ENCODE measurements at places on chromosomes 4 and X.
A peak's percentile ranks its signal among the peaks of the same experiment; 100 is the strongest.

GRCh38 chr4:159483782-159484741 is 381.2 kb downstream of the RAPGEF2 start:
- no peak for DNase-seq

DNA sequence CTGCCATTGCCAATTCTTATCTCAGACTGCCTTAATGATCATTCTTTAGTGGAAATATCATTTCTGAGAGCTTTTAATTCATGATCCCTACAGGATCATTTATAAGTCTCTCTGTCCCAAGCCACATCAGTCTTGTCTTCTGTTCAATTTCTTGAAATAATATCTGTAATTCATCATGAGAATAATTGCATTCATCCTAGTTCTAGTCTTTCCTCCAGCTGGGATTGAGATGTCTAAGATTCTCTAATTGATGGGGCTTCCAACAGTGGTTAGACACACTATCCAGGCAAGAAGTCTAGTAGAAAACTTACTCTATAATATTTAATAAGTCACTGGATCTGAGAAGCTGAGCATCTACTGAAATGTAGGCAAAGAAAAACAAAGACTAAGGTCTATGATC is 854.7 kb upstream of the ADGRL3 start:
- DNase-seq, result no peak

- DNase-seq, result peak; percentile 71
Measured at GRCh38 chr4:165326831-165327210, 648 bp upstream of the MSMO1 start.

DNA sequence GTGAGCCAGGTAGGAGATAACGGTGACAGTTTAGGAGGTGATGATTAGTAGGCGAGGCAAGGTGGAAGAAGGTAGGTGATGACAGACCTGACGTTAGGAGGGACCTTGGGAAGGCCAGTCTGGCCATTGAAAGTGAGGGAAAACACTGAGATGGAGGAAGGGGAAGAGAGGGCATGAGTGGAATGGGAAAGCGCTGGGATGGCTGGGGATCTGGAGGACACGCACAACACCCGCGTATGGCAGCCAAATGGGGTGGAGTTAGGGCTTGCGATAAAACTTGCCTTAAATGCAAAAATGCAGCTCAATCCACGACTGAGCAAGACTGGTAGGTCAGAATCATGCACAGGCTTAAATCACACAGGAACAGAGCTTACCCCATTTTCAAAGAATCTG is 605 bp upstream of the CDKL2 start:
- no peak for DNase-seq

GRCh38 chr4:147368948-147369347 is 111.9 kb upstream of the EDNRA start:
- DNase-seq, result no peak

- DNase-seq, result no peak
Measured at GRCh38 chr4:33551244-33551643, 2693.1 kb downstream of the ARAP2 start.

DNA sequence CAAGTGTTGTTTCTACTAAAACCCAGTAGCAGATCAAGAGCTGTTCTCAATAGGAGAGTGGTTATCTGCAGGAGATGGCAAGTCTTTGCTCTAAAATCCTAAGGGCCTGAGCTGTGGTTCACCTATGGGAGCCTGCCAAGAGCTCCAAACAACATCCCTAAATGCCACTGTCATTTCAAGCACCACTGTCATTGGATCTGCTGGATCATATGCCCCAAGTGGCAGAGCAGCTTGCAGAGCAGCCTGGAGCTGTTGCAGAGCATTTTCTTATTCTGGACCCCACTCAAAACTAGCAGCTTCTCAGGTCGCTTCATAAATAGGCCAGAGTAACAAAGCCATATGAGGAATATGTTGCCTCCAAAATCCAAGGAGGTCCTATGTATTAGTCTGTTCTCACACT is 59.6 kb downstream of the KANTR start:
- DNase-seq, result no peak

DNA sequence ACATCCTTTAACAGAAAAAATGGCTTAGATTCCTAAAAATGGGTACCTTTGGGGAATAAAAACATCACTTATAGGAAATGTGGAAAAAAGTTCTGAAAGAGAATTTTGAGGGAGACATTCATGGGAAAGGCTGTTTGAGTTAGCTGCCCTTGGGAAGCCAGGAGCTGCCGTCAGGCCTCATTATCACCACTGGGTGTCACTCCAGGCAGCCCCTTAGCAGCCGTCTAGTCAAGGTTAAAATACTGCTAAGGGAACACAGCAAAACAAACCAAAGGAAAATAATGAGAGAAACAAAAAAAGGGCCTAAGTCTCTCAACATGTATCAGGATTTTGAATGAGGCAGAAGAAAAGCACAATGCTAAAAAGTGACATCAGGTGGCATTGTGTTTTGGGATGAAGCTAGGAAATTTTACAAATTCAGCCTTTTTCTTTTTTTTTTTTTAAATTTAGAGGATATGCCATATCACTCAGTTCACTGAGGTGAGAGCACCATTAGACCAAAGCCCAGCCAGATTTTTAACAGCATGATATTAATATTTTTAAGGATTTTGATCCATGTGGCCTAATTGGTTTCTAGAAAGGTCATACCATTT is 235.3 kb downstream of the GPAT3 start:
- DNase-seq, result peak; percentile 35

DNA sequence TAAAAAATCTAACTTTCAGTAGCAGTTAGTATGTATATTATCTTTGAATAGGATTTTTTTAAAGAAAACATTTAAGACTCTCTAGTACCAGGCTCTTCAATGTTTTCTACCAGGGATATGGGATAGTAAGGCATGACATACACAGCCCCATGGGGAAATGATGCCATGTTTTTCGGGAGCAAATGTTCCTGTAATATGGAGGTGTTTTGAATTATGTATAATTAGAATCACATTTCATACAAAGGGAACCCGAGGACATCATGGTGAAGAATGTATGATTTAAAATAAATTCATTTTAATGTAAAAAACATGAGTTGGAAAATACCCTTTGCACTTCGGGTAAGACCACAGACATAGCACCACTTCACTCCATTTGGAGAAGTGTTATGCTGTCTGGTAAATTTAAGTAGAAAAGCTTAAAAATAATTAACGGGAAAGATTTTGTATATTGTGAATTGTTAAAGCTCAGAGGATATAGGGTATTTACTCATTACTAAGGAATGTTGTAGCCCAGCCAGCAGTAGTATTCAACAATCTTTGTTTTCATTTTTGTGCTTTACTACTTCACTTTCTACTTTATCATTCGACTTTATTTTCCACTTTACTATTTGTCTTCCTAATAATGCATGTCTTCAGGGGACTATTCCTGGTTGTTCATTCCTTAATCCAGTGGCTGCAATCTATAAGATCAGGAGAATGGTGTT is 2050.7 kb downstream of the ARAP2 start:
- no peak for DNase-seq

DNA sequence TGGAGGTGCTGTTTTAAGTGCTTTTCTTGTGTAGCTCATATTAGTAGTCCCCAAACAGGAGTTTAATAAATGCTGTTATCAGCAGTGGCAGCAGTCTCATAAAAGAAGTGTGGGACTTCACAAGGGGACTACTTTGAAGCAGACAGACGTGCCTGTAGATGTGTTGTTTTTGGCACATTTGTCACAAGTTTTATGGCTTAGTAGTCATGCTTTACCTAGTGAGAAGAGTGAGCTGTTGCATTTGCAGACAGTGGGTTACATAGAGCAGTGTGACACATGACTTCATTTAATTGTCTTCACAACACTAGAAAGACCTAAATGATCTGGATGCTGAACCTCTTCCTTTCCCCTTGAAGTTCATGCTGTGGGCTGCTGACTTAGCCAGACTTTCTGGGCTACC is 149.5 kb upstream of the MBNL3 start:
- no peak for DNase-seq

DNA sequence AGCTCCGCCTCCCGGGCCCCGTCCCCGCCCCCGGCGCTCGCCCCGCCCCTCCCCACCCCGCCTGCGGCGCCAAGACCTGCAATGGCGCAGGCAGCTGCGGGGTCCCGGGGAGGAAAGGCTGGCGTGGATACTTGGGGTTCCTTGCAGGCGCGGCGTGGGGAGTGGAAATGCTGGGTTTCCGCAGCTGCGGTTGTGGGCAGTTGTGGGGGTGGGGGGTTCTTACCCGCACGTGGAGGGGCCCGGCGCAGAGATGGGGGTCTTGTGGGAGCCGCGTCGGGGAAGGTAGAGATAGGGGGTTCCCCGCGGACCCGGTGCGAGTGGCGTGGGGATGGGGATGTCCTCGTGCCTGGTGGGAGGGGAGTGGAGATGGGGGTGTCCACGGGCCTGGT is 680 bp upstream of the ASMTL start:
- no peak for DNase-seq

DNA sequence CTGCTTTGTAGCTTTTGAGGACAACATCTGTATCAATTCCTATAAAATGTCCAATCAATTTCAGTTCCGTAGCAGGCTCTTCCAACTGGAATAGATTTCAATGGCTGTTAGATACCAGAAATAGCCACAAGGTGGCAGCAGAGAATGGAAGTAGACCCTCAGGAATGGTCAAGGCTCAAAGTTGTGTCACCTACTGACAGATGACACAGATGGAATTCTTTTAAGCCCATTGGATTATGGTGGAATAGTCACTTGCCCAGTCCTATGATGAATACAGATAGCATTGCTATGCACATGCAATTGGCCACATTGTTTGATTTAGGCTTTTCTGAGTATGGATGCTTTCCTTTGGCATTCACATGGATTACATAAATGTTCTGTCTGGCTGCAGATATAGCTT is 130.4 kb upstream of the RADX start:
- DNase-seq, result peak; percentile 37
